Stimulated activated CD8-positive, alpha-beta memory T cell treated with anti-CD3 and anti-CD28 coated beads, Interleukin-7, amount 100 ng/mL, for 48 hours (primary cell): ENCODE measurements at places on chromosomes 13 and 19.

- no peak for DNase-seq
Observed at GRCh38 chr19:46859637-46860124, 1.1 kb upstream of the ARHGAP35 start.

- DNase-seq = no peak
Observed at GRCh38 chr13:113598081-113598410, 13.5 kb downstream of the TFDP1 start.

DNA sequence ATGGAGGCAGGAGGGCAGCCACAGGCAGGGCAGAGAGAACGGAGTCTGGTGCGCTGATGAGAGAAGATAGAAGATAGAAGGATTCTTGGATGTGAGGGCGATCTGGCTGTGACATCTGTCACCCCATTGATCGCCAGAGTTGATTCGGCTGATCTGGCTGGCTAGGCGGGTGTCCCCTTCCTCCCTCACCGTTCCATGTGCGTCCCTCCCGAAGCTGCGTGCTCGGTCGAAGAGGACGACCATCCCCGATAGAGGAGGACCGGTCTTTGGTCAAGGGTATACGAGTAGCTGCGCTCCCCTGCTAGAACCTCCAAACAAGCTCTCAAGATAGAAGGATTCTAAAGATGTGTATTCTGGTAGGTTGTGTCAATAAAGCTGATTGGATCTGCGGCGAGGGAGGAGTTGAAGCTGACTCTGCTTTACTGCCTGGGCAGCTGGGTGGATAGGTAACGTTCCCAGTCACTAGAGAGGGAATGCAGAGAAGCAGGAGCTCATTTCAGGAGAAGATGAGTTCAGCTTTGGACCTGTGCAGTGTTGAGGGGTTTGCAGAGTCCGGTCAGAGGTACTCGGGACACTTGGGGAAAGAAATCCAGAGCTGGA lies 5.1 kb downstream of the UBAC2 start:
- DNase-seq = no peak

- DNase-seq = no peak
Observed at GRCh38 chr19:3248728-3249326, 24.4 kb downstream of the CELF5 start.

DNA sequence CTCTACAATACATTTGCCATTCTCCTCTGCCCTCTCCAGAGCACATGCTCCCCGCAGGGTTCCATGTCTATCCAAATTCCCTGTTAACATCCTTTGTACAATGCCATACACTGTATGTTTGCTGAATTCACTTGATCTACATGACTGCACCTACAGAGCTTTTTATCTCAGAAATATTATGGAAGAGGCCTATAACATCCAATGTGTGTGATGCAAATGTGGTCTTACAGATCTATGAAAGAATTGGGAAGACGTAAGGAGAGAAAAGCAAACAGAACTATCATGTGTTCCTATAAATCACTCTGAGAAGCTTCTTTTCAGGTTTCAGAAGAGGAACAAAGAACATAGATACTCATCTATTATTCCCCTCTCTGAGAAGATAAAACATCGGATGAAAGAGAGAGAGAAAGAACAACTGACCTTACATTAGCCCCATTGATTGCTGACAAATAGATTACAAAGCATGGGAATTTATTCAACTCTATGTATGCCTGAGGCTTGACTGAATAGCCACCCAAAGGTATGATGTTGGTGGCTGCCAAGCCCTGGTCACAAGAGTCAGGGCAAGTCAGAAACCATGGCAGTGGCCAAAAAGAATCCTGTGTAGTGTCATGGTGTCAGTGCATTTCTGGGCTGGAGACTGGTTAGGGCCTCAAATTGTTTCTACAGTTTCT lies 425.2 kb downstream of the FOXO1 start:
- no peak for DNase-seq

DNA sequence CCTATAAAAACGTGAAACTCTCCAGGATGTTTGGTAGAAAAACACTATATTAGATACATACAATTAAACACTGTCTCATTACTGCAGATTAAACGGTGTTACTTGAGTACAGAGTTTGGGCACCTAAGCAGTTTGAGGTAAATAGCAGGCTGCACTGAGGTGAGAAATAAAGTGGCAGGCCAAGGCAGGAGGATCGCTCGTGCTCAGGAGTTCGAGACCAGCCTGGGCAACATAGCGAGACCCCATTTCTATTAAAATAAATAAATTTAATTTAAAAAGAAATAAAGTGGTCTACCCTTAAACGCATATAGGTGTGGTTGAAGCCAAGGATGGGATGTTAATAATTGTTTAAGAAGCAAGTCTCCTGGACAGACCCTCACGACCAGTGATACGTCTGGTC lies 1.2 kb downstream of the PSPC1 start:
- no peak for DNase-seq

DNA sequence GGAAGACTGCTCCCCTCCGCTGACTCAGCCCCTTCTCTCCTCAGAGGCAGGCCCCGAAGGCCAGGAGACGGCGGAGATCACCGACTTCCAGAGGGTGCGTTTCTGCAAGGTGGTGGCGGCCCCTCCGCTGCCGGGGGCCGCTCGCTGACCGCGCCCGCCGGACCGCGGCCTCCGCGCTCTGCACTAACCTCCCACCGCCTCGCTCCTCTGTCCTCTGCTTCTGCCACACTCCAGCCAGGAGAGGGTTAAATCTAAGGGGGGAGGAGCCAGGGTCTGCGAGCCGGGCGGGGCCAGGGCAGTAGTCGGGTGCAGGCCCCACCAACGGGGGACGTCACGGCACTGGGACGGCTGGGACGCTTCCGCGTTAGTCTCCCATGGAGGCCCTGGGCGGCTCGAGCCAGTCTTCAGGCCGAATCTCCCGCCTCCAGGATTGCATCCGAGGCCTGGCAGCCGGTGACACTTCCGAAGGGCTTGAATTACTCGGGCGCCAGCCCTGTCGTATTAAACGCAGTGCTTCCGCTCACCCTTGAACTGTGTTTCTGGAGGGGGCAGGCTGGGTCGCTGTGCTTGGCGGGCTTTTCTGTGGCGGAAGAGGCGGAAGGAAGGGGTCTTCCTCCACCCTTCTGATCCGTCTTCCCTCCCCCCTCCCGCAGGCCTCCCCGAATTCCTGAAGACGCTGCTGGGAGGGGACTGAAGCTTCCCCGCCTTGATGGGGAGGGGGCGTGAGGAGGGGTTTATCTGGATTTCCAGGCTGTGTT lies 1.2 kb upstream of the INAFM1 start:
- DNase-seq = peak; percentile 79

DNA sequence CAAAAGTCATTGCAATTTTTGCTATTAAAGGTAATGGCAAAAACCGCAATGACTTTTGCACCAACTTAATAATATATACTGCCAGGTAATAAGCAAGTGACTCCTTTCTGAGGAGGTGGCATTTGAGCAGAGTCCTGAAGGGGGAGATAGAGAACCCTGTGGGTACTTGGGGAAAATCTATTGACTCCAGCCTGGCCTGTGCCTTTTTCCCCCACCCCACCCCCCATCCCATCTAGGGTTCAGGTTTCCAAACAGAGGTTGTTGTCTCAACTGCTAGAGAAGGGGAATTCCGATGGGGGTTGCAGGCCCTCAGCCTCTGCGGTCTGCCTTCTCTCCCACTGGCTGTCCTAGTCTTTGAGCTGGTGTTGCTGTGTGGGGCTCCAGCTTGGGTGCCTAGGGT lies 11.5 kb downstream of the S1PR2 start:
- DNase-seq = no peak

DNA sequence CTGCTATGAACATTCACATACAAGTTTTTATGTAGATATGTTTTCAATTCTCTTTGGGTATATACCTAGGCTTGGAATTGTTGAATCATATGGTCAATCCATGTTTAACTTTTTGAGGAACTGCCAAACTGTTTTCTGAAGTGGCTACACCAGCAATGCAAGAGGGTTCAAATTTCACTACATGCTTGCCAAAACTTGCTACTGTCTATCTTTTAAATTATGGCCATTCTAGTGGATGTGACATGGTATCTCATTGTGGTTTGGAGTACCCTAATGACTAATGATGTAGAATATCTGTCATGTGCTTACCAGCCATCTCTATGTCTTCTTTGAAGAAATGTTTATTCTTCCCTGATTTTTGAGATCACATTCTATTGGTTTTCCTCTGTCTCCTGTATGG lies 860.3 kb downstream of the DIAPH3 start:
- DNase-seq = no peak

DNA sequence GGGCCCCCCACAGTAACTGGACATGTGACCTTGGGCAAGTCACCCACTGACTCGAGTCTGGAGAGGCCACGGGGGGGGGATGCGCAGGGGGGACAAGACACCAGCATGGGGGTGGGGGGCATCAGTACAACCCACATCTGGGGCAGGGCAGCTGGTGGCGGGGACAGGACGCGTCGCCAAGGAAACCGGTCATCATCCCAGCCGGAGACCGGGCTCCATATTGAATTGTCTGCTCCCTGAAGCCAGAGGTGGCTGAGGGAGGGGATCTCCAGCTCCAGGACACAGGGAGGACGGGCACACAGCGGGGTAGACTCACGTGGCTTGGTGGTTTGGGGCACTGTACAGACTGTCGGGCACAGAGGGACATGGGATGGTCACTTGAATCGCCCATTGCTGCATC lies 11.4 kb downstream of the ONECUT3 start:
- DNase-seq = no peak

GRCh38 chr13:52926971-52927370 lies 78.5 kb upstream of the PCDH8 start:
- DNase-seq = no peak

DNA sequence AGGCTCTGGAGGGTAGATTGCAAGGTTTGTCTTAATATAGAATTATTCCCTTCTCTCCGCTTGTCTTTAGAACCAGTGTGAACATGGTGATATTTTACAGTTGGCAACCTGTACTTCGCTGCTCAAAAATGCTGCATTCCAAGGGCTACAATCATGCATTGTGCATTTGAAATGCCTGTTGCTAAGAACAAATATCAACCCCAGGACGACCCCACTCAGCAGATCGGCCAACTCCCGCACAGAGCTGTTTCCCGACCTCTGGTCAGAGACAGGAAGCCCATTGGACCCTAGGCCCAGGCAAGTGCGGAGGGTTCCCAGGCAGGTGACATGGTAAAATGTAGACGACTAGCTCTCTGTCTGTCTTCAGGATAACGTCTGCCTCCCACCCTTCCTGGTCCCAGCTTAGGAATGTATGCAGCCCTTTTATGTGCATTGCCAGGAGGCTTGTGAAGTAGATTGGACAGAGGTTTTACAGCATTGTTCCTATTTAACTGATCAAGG lies 263.5 kb downstream of the FOXO1 start:
- no peak for DNase-seq

GRCh38 chr13:66585669-66586203 lies 644.4 kb downstream of the PCDH9 start:
- DNase-seq = no peak

- no peak for DNase-seq
Observed at GRCh38 chr13:23754997-23755396, 134.2 kb downstream of the MIPEP start.

- DNase-seq = no peak
Observed at GRCh38 chr19:45103156-45103507, 10.2 kb downstream of the PPP1R37 start.

- DNase-seq = no peak
Observed at GRCh38 chr13:113941571-113942191, 32.2 kb downstream of the C13orf46 start.
